ENCODE measurements at places on chromosomes 1 and 21.

DNA sequence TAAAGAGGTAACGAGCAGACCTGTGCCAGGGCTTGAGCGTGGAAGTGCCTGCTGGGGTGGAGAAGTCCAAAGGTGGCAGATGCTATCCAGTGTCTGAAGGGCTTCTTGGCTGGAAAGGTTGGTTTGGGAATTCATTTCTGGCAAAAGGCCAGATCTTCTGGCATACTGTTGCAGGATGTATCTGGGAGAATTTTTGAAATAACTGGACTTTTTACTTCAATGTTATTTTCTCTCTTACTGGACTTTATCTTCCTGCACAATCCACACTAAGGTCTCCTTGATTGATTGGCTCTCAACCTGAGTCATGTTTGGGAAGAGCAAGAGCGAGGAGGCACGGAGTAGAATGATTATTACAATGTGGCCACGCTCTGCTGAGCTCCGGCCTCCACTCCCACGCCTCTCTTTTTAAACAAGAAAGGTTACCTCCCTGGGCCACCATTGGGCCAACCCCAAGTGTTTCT is 278.4 kb downstream of the TM2D1 start:
- peak; percentile 71 for DNase-seq

GRCh38 chr1:61053712-61054600 is 28.4 kb upstream of the NFIA start:
- DNase-seq: peak; percentile 28

GRCh38 chr1:156643778-156644092 is 1.8 kb downstream of the BCAN start:
- DNase-seq: no peak

GRCh38 chr1:246805135-246805716 is 81.0 kb downstream of the SCCPDH start:
- DNase-seq: no peak

DNA sequence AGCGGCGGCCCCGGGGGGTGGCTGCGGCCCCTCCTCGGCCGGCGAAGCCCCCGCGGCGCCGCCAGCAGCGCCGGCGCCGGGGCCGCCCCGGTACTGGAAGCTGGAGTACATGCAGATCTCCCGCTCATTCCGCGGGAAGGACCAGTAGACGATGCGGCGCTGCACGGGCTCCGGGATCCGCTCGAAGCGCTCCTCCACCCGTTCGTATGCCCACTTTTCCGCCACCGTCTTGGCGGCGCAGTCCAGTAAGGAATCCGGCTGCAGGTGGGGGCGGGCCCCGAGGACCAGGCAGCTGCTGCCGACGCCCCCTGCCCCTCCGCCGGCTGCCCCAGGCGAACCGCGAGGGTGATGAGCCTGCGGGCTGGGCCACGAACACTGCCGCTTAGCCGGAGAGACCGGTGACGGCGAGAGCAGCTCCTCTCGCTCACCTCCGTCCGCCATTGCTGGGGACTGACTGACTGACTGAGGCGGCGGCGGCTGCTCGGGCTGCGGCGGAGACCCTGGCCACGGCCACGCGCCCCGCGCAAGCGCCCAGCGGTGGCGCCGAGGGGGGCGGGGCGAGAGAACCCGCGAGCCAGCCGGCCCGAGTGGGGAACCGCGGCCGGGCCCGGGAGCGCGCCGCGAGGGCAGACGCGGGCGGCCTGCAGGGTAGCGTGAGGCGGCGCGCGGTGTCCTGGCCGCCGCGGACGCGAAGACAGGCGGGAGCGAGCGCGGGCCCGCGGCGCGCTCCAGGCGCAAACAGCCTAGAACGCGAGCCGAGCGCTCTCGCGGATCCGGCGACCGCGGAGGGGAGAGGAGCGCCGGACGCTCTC is at the start of gene ZSWIM5:
ZSWIM5 (minus strand) TSS at position 696 of the 812 bp plus-strand sequence; CDS start at position 441, 255 bp downstream.
- peak; percentile 91 for DNase-seq

DNA sequence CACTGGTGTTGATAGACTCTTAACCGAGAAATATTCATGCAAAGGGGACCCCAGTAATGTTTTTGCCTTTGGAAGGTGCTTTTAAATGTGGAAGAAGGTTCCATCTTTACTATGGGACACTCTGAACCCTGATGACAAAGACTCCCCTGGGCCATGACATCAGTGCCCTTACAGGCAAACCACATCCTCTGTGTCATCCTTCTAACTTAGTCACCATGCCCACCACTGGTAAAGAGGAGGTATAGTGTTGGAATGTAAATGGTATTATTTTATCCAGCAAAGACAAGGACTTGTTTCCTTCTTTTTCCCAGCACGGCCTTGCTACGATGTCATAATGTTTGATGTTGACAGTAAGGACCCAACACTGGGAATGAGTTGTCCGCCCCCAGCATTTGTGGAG is 12.6 kb downstream of the METTL13 start:
- no peak for DNase-seq

DNA sequence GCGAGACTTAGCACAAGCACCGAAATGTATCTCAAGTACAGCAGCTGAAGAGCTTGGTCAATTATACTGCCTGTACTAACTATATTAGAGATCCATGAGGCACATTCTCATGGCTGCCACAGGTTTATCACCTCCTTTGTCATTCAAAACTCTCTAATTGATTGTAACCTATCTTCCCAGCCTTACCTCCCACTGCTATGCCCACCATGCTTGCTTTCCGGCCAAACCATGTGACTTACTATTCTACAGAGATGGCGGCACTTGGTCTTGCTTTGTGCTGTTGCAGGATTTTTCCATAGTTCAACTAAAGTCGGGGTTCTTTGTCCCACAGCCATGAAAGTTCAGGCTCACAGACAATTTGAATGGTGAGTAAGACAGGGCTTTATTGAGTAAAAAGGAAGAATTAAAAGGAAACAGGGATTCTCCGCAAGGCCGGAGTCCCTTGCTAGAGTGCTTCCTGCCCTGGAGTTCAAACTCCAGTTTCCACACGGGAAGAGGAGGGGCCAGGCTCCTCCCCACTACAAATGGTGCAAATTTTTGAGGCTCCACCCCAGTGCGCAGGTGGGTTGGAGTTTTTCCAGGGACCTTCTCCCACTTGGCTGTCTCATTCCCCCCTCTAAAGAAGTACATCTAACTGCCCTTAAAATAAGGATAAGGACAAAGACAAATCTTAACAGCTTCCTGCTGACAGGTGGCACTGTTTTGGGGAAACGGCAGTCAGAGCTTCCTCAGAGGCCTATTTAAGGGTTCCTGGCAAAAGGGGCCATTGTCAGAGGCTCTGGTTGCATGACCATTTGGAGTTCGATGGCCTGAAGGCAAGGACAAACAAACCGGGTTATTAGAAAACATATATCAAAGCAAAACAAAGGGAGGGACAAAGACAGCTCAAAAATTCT is 28.7 kb downstream of the FMO2 start:
- DNase-seq: no peak

DNA sequence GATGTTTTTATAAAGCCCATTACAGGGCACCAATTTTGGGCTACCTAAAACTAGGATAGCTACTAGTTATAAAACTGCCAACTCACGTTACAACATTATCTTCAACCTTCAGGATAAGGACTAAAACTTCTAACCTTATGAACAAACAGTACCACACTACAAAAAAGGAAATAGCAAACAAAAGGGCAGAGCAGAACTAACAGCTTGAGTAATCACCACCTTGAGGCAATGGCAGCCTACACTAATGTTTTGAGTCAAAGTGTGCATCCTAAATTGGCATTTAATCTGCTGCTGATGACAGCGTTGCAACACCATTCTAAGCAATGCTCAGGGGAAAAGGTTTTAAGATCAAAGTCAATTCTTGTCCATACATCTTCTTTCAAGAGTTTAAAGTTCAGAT is 27.2 kb downstream of the PTP4A2 start:
- no peak for DNase-seq

GRCh38 chr1:248847181-248847955 is 9.3 kb downstream of the ZNF672 start:
- DNase-seq: no peak

Measured in small intestine (tissue), 16 donors.